ENCODE measurements at places on chromosomes 1 and 21.

DNA sequence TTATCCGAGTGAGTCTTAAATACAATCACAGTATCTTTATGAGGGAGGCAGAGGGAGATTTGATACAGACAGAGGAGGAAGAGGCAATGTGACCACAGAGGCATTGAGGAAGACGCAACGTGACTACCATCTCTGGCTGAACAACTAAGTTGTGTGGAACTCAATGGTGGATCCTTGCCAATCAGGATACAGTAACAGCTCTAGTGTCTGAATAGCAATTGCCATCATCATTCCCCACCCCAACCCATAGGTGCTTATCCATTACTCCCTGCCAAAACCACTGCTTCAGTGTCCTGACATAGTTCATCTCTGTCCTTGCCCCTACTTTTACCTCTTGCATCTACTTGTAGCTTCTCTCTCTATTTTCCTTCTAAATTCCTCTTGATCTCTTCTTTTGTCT, 20.5 kb upstream of the RHBDL2 start:
- no peak for DNase-seq

GRCh38 chr1:221302810-221303209, 423.6 kb downstream of the HLX start:
- no peak for DNase-seq

GRCh38 chr1:64287071-64287470, 83.6 kb downstream of the UBE2U start:
- no peak for DNase-seq

GRCh38 chr1:108813326-108813725, 43.6 kb downstream of the AKNAD1 start:
- DNase-seq, result no peak

- DNase-seq, result no peak
These were observed 32.7 kb upstream of the CD2 start for GRCh38 chr1:116721451-116722007.

DNA sequence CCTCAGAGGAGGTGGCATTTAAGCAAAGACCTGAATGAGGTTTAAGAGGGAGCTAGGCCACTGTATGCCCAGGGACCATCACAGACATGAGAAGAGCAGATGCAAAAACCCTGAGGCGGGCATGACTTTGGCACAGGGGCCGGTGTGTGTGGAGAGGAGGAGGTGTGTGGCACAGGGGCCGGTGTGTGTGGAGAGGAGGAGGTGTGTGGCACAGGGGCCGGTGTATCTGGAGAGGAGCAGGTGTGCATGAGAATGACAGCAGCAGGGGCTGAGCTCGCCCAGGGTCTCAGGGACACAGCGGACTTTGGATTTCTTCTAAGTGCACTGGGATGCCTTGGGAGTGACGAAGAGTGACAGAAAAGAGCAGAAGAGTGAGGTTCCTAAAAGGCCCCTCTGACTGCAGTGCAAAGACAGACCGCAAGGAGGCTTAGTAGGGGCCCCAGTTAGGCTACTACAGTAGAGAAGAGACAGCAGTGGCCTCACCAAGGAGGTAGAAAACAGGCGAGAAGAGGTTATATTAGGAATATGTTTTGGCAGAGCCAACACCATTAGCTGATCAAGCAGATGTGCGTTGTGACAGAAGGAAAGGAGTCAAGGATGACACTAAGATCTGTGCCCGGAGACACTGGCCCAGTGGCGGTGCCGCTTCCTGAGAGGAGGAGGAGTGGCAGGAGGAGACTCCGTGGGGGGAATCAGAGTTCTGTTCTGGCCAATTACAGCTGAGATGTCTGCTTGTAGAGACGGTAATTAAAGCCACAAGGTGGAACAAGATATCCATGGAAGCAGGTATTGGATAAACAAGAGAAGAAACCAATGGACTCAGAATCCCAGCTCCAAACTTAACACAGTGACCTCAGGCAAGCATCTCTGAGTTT, 18.4 kb downstream of the ZBTB17 start:
- no peak for DNase-seq

DNA sequence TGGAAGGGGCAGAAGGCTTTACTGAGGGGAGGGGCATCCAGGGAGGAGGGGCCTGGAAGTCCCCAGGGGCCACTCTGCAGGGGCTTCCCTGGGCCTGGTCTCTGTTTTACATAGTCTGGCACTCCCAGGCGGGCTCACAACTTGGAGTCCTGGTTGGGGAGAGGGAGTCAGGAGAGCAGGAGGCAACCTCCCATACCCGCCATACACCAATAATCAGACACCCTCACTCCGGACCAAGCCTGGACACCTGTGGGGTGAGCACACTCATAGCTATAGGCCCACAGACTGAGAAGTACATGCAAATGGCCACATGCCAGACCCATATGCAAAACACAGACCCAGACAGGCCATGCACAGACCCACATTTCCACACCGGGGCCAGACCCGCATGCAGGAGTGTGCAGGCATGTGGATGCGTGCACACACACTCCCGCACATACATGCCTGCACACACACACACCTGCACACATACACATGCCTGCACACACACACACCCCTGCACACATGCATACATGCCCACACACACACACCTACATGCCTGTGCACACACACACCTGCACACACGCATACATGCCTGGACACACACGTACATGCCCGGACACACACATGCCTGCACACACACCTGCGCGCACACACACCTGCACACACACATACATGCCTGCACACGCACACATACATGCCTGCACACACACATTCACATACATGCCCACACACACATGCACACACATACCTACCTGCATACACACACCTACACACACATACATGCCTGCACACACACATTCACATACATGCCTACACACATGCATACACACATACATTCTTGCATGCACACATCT, 89.5 kb upstream of the RUNX3 start:
- DNase-seq, result no peak

DNA sequence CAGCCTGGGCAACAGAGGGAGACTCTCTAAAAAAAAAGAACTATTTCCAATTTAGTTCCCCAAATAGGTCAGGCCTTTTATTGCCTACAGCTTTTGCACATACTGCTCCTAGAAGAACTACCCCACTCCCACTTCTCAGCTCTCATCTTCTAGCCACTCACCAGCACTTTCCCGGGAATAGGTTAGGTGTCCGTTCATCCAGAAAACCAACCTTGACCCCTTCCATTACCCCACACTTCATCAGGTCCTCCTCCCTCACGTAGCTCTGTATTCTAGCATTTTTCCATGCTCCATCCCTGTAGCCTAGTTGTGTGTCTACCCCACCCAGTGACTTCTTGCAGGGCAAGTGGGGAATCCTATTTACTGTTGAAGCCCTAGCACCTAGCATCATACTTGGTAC, 42.6 kb downstream of the C8B start:
- DNase-seq, result no peak

DNA sequence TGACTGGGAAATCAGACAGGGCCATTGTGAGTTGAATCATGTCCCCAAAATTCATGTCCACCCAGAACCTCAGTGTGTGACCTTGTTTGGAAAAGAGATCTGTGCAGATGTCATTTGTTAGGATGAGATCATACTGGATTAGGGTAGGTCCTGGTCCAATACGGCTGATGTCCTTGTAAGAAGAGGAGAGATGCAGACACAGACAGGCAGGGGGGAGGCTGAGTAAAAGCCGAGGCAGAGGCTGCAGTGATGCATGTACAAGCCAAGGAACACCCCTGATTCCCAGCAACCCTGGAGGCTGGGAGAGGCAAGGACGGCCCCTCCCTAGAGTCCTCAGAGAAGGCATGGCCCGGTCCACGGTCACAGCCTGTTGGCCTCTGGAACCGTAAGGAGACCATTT, 15.9 kb upstream of the NPPB start:
- DNase-seq, result no peak

- DNase-seq, result no peak
These were observed 15.1 kb upstream of the ADORA1 start for GRCh38 chr1:203112475-203112874.

DNA sequence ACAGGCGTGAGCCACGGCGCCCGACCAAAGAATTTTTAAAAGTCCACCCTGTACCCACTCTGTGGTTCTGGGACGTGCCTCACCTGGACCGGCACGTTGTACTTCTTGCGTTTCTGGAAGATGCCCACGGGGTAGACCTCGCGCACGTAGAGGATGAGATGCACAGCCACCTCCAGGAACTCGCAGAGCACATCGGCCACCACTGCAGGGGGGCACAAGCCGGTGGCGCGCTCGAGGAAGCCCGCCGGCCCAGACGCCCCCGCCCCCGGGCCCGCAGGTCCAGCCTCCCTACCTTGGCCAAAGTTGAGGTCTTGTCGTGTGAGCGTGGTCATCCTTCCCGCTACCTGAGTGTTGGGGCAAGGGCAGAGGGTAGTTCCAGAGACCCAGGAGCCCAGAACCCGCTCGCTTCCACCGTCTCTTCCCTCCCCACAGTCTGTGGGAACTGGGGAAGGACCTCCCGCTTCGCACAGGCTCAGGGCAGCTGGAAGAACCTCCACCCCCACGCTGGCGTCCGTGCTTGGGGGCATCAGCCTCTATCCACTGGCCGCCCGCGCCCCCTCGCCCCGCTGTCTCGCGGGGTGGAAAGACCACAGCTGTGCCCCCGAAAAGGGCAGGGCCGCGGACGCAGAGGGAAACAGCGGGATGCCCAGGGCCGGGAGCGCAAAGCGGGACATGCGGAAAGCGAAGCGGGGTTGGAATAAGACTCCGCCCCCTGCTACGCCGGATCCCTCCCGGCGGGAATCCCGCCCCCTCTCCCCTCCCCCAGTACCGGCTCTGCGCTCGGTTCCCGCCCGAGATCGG, 478 bp downstream of the MAD2L2 start:
- no peak for DNase-seq

GRCh38 chr1:36187800-36188593, 32.0 kb downstream of the MAP7D1 start:
- no peak for DNase-seq

DNA sequence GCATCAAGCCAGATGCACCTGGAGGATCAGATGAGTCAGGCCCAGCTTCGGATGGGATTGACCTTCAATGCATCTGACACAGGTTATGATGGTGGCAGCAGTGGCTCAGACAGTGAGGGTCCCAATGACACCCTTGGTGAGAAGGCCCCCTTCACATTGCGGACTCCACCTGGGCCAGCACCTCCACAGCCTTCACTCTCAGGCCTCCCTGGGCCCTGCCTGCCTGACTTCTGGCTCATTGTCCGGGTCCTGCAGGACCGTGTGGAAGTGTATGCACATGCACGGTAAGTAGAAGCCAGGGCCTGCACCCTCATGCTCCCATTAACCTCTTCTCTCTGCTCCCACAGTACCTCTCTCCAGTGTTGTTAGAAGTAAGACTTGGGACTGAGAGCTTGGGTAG, 20.8 kb downstream of the HYI start:
- no peak for DNase-seq

GRCh38 chr21:33261635-33262034, 4.5 kb upstream of the IL10RB start:
- no peak for DNase-seq

DNA sequence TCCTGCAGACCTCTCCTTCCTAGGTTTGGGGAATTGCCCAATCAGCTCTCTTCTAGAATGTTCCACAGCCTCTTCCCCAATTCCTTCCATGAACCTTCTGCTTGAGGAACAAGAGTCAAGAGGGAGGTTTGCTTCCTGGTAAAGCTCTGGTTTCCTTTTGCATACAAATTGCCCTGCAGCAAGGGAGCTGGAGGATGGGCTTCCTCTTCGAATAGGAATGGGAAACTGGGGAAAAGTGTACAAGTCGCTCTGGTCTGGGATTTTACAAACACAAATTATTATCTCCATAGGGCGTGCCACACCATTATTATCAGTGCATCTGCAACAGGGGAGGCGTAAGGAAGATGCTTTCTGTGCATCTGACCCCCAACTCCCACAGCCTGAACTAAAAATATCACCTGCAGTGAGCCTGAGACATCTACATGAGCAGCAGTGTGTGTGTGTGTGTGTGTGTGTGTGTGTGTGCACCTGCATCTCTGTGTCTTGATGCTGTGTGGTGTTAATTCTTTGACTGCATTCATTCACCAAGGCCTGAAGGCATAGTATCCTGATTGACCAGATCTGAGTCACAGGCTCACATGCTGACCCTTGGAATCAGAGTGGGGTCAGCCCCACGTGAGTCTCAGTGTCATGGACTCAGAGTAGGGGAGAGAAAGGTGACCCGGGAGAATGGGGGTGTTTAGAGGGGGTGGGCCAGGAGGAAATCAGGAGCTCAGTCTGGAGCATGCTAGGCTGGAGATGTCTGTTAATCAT, 272.9 kb downstream of the KAZN start:
- no peak for DNase-seq

DNA sequence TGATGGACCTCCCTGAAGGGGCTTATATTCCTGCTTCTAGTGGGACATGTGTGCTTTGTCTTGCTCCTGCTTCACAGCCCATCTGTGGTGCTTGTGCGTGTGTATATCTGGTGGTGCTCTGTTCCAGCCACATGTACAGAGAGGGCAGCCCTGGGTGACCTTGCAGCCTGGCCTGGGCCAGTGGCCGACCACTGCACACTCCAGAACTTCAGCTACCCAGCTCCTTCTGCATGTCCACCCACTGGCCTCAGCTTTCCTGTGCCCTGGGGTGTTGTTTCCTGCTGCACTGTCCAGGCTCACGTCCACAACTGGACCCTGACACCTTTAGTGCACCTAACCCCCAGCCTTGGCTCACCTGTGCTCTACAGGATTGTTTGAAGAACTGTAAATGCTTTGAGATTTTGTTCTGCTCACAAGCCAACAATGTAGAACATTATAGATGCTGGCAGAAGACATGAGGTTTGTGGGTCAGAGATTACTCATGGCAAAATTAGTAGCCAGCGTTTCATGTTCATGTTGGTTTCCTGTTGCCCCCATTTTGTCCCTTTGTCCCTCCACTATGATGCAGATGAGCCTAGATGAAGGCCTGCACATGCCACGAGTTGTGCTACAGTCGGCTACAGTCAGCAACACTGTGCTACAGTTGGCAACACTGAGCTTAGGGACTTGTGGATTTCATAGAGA, 5.3 kb upstream of the S100B start:
- DNase-seq, result no peak

GRCh38 chr1:92538413-92539061, 51.8 kb upstream of the GFI1 start:
- DNase-seq, result no peak

DNA sequence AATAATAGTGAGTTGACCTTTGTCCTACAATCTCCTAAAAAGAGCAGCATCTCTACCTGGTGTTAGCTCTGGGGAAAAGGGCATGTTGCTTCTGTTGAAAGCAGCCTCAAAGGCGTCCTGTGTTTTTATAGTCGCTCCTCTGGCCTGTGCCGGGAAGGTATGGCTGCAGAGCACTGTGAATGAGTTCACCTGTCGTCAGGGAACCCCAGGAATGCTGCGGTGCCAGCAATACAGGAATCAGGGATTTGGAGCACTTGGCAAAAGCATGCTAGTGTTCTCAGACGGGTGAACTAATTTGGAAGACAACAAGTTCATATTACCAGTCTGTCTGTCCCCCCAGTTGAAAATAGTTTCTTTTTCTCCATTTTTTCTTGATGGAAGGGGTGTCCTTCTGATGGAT, 60.3 kb upstream of the PGD start:
- DNase-seq, result no peak

DNA sequence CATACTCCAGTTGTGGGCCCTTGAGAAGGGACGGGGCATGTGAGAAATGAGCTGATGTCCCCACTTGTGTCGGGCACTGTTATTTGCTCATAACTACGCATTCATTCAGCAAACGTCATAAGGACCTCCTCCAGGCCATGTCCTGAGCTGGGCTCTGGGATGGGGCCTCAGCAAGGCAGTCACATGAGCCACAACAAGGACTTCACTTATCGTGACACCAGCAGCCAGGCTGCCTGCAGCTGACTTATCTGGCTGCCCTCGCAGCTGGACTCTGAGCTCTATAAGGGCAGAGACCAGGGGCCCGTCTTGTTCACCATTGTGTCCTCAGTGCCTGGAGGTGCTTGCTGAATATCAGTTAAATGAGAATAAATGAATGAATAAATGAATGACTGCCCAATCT, 37.5 kb upstream of the GRIK3 start:
- no peak for DNase-seq

All from retinal pigment epithelial cell (primary cell).